ENCODE measurements at places on chromosomes 5 and 9.

- DNase-seq: peak; percentile 5
These were observed 34.6 kb upstream of the CCL21 start for GRCh38 chr9:34744295-34745221.

DNA sequence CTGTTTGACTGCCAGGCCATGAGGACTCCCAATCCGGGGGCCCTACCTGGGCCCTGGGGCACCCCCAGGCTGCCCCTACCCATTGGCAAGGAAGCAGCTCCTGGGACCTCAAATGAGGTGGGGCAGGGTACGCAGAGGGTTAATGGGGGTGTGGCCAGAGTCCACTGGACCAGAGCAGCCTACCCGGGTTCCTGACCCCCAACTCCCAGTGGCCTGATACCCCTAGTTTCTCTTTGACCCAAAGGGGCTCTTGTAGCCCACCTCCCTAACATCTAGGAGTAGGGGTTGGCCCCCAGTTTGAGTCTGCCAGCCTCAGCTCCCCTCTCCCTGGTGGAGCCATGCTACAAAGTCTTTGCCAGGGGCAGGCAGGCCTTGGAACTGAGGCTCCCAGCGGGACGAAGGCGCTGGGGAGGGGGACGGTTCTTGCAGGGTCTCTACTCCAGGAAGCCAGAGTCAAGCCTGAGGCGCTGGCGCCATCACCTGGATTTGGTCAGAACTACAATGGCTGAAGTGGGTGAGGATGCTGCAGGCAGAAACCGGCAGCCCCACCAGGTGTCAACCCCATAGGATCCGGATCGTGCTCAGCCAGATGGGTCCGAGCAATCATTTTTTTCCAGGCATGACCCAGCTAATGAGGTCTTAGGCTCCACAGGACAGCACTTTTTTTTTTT, 8.4 kb upstream of the CERCAM start:
- no peak for DNase-seq

DNA sequence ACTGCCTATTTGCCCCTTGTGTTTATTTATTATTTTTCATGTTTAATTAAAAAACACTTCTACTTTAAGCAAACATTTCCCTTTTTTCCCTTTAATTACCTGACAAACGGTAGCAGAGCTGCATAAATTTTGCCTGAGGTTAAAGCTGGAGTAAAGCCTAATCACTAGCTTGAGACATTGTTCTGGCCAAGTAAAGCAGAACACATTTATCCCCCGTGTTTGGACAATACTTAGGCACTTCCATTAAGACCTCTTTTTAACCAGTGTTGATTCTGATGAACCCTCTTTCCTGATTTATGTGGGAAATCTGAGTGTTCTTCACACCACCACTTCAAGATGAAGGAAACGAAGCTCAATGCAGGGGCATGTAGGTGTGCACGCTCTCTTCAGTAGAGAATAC, 54.5 kb downstream of the BNC2 start:
- DNase-seq: no peak

- no peak for DNase-seq
These were observed 5.7 kb downstream of the IL6ST start for GRCh38 chr5:55988979-55989638.

GRCh38 chr5:60810438-60811085, 33.5 kb downstream of the ELOVL7 start:
- no peak for DNase-seq

DNA sequence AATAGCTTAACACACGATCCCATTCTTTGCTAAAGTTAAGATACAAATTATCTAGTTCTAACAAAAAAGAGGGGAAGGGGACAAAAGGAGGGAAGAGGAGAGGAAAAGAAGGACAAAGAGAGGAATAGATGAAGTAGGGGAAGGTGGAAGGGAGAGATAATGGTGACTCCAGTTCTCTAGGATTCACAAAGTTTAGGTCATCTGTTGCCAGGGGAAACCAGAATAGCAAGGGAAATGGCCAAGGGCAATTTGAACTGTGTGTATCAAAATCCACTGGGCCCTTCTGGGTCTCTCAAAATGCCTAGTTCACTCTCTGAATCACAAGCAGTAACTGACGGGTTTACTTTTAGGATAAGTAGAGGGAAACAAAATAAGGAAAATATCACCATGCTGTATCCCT, 7.6 kb downstream of the SLC24A2 start:
- no peak for DNase-seq

DNA sequence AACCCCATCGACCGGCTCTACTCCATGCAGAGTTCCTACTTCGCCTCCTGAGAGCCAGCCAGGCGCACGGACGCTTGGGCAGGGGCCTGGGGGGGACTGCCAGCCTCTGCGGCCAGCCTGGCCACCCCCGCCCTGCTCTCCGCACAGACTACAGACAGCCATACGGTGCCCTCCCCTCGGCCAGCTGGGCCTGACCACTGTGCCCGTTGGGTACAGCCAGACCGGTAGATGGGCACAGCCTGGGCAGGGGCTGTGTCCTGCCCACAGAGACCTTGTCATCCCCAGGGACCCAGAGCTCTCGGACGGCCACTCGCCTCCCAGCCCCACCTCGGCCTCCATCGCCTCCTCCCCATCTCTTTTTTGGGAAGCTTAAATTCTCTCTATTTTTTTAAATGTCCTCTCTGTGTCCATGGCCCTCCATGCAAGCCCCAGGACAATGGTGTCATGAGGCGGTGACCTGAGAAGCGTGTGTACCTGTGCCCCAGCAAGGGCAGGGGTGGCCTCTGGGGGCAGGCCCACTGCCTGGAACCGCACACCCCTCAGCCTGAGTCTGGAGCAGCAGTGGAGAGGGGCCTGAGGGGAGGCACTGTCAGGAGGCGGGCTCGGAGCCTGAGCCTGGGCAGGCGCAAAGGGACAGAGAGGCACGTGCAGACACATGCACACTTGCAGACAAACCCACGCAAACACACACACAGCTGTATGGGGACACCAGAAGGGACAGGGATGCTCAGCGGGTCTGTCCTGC, 82.8 kb downstream of the LMX1B start:
- DNase-seq: no peak

- DNase-seq: no peak
These were observed 169.1 kb downstream of the DMRT2 start for GRCh38 chr9:1219284-1219683.

GRCh38 chr5:95739857-95740256, 8.7 kb downstream of the RHOBTB3 start:
- DNase-seq: no peak

DNA sequence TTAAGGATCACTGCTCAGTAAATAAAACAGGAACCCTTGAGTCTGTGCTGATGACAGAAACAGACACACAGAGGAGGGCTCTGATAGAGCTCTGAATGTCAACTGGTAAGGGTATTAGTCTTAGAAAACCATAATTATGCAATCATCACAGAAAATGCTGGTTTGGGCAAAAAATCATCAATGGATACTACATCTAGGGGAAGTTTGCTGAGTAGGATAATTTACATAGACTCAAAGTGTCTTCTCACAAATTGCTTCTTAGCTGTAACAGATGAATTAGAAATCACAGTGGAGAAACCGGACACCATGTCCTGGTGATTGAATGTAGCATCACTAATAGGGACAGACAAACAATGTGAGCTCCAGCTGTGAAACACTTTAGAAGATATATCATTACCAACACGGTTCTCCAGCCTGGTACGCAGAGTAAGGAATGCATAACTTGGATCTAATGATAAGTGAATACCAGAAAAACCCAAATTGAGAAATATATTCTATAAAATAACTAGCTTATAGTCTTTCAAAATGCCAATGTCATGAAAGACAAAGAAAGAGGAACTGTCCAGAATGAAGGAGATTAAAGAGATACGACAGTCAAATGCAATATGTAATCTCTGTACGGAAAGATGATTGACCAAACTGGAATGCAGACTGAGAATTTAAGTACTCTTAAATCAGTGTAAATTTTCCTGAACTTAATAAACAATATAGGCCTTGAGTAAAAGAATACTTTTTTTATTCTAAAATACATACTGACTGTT, 17.3 kb downstream of the CHD1 start:
- DNase-seq: no peak

- DNase-seq: no peak
These were observed 758.7 kb downstream of the CDH18 start for GRCh38 chr5:19229179-19229835.

DNA sequence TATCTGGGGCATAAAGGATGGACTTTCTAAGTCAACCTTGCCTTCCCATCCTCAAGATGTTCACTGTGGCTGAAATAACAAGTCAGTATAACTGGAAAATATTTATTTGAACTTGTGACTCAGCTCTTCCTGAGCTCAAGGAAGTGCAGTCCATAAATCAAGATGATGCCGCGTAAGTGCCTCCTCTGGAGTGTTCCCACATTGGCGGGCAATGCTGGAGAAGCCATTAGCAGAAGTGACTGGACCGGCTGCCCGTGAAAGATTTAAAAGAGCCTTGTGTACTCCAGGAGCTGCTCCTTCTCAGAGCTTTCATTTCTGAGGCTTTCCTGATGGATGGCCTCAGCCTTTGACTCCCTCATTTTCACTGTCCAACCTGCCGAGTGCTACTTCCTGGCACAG, 17.4 kb downstream of the TMOD1 start:
- DNase-seq: peak; percentile 51

GRCh38 chr9:97363661-97364299, 48.1 kb upstream of the TDRD7 start:
- no peak for DNase-seq

- DNase-seq: no peak
These were observed 126.5 kb upstream of the PAM start for GRCh38 chr5:102628441-102629175.

DNA sequence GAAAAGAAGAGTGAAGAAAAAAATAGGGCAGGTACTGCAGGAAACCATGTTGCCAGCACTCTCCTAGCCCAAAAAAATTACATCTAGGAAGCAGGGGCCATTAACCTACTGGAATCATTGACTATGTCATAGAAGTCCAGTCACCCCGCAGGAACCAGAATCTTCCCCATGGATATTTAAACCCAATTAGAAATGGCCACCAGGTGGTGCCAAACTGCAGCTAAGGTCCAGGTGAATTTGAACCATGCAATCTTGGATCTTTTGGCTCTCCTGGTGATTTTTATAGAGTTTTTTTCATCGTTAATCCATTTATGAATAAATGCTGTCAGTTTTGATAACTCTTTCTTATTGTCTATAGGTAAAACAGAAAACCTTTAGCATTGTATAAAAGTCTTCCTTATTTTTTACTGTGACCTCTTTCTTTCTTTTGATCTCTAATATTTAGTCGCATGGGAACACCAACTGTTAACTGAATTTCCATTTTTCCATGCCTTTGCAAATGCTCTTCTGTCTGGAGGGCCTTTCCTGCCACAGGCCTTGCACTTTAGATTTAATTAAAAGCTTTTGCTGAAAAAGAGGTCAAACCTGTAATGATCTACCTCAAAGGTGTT, 147.5 kb upstream of the FGF10 start:
- peak; percentile 20 for DNase-seq

DNA sequence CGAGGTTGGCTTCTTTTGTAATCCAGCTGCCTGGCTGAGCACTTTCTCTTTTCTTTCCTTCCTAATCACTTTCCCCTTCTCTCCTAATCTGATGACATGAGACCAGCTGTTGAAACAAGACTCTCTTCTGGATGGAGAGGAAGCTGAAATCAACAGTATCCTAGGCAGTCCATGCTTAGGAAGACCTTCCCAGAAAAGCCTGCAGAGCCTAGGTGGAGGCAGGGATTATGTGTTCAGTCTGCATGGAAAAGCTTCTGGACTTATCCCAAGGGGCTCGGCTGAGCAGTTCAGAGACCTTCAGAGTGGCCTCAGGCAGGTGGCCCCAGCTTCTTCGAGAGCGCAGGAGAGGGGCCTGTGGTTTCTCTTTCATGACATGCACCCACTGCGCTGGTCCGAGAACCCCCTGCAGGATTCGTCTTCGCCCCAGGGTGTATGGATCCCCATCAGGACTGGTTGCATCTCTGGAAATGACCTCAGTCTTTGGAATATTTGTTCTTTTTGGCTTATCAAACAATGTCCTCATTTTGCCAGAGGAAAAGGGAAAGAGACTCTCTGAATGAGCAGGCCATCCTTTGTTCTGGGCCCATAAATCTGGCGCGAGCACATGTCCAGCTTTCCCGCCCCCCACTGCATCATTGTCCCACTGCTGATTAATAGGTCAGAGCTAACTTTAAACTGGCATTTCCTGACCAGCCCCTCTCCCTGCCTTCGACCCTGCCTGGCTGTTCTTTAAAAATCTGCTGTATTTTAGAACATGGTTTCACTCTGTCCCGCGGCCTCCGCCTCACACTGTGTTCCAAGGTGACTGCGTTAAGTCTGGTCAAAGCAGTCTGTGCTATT, 177.9 kb upstream of the KLF4 start:
- no peak for DNase-seq

- DNase-seq: no peak
These were observed 27.9 kb downstream of the SKIC3 start for GRCh38 chr5:95526871-95527270.

DNA sequence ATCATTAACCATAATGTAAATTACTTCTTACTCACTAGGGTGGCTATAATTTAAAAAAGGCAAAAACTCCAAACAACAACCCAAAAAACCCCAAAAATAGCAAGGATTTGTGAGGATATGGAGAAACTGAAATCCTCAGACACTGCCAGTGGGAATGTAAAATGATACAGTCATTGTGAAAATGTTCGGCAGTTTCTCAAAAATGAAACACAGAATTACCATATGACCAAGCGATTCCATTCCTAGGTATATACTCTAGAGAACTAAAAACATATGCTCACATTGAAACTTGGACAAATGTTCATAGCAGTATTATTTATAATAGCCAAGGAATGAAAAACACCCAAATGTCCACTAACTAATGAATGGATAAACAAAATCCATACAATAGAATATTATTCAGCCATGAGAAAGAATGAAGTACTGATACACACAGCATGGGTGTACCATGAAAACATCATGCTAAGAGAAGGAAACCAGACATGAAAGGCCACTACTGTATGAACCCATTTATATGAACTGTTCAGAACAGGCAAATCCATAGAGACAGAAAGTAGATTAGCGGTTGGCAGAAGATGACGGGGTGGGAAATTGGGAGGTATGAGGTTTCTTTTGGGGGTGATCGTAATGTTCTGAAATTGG, 119.1 kb downstream of the MAPKAP1 start:
- no peak for DNase-seq

DNA sequence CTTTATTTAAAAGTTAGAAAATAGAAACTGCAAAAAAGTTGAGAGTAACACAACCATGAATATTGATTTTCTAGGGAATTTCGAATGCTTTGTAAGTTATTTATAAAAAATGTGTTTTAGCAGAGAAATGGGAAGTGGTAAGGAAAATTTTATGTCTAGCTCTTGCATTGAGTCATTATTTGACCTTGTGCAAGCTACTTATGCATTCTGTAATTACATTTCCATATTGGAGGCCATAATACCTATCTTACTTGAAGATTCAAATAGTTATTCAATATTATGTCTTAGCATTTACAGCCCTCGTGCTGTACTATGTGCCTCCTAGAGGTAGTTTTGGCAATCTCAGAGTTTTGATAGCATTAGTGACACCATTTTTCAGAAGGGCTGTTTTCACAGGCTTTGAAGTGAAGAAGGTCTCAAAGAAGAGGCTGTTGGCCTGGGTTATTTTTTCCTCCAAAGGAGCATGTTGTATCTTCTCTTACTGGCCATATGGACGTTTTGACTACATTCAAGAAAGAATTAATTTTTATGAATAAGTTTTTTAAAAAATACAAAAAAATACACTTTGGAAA, 7.4 kb upstream of the DAP start:
- DNase-seq: no peak
